ENCODE measurements at places on chromosomes 13 and 19.

DNA sequence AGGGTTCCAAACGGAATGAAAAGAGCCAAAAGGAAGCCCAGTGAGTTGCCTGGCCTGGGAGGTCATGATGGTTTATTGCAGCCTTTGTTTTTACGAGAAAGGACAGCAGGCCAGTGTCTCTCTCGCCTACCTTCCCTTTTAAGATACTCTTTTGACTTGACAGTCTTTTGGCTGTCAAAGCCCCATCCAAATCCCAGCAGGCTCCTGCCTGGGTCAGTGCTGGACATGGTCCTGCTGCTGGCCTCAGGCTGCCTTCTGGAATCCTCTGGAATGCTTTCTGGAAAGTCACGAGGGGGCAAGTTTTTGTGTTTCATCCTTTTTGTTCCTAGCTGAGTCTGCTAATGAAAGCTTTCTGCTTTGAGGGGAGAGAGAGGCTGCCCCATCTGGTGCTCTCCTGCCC is 444.8 kb downstream of the OLFM4 start:
- DNase-seq = no peak

DNA sequence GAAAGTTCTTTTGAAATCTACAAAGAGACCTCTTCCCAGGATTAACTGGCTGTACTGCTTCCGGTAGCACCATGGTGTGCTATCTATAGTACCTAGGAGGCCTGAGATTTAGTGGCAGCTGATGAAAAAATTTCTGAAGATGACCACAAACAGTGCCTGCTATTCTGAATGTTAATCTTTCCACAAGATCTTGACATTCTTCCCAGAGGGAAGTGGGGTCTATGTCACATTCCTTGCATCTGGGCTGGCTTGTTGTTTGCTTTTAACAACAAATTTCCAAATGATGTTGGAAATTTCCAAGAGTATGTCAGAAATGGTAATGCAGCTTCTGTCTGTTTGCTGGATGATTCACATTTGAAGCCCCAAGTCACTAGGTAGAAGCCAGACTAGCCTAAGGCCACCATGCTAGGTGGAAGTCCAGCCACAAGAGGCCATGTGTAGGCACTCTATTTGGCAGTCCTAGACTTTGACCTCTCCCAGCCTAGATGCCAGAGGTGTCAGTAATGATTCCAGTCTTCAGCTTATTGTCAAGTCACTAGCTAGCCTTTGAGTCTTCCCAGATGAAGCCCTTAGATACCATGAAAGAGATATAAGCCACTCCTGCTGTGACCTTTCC is 22.1 kb downstream of the SPART start:
- DNase-seq = no peak

DNA sequence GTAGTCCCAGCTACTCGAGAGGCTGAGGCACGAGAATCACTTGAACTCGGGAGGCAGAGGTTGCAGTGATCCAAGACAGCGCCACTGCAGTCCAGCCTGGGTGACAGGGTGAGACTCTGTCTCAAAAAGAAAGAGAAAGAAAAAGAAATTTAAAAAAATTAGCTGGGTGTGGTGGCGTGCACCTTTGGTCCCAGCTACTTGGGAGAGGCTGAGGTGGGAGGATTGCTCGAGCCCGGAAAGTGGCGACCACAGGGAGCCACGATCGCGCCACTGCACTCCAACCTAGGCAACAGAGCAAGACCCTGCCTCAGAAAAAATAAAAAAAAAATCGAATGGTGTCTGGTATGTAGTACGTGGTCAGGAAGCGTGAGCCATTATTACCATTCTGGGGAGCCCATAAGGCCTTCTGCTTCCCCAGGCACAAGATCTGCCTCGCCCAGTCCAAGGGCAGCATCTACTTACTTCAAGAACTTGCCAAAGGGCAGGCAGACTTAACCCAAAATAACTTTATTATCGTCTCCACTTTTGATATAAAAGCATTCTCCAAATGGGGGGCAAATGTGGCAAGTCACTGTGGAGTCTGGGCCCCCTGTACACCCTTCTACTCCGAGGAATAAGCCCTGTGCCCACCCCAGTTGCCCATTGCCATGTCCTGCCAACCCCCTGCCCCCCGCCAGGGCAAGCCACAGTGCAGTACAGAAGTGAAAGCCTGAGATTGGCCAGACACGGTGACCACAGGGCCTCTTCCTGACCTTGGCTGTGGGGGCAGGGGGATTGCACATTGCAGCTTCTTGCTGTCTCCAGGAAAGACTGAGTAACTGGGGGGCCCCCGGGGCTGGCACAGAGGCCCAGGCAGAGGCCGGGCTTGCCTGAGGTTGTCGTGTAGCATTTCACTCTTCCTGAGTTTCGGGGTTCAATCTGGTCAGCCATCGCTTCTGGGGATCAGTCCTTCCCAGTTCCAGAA is 12.6 kb downstream of the CCL25 start:
- no peak for DNase-seq

- DNase-seq = no peak
These were observed 79.0 kb downstream of the INSR start for GRCh38 chr19:7215176-7215575.

- DNase-seq = no peak
These were observed 25.0 kb upstream of the LAMP1 start for GRCh38 chr13:113272031-113272430.

Data from kidney capillary endothelial cell (primary cell).